ENCODE measurements at places on chromosomes 4 and X. TPM values are rescaled to one million over a fixed set of nuclear protein-coding genes. Genes with fewer than 3 reads are reported as not detected.

The RRH gene
- 0.24 TPM for total RNA-seq

The SOX3 gene
- not detected for total RNA-seq

DNA sequence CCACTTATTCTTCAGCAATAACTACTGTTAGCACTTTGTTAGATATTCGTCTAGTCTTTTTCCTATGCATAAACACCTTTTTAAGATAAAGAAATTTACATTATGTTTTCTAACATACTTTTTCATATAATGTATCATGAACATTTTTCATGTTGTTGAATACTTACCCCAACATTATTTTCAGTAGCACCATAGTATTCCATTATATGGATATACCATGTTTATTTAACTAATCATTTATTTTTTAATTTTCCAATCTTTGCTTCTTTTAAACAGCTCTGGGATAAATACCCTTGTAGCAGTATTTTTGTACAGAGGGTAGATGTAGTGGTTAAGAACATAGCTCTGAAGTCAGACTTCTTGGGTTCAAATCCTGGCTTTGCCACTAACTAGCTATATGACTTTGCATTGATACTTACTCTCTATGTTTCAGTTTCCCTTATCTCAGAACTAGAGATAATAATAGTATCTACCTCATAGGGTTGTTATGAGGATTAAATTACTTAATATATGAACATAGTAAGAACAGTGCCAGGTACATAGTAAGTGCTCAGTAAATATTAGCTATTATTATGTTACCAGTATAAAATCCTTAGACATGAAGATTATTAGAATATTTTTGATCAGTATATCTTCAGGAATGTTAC is 11.3 kb downstream of the EXOC1 start:
- no peak overlapping the region for H3K4me3 ChIP-seq
- peaks cover 23% of the 10 kb centered on the region for H3K4me1 ChIP-seq
- H3K27me3 ChIP-seq = no peaks in the 10 kb centered on the region

The ADH1B gene
- total RNA-seq = 312 TPM

GRCh38 chr4:80963051-80963450 is 67.5 kb upstream of the BMP3 start:
- H3K27me3 ChIP-seq = no peaks in the 10 kb centered on the region
- H3K4me3 ChIP-seq = no peak overlapping the region
- no peak overlapping the region for H3K27ac ChIP-seq
- DNase-seq = no peak
- no peaks in the 10 kb centered on the region for H3K4me1 ChIP-seq

DNA sequence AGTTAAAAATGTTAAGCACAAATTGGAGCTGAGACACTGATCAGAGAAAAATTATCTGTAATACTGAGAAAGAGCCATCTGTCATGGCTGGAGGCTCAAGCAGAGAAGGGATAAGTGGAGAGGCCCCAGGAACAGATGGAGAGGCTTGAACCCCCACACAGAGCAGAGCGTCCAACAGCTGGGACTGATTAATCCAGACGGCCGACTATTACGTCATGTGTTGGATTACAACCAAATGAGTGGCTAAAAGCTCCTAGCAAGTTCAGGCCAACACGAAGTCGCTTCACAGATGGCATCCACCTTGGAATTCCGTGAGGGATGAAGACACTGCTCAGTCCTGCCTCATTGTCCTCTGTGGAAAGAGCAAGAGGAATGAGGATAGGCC is 57.7 kb upstream of the ATXN3L start:
- no peaks in the 10 kb centered on the region for H3K27me3 ChIP-seq
- H3K27ac ChIP-seq = no peak overlapping the region
- no peaks in the 10 kb centered on the region for H3K36me3 ChIP-seq
- DNase-seq = peak; percentile 71
- no peak overlapping the region for H3K4me3 ChIP-seq
- no peaks in the 10 kb centered on the region for H3K4me1 ChIP-seq

DNA sequence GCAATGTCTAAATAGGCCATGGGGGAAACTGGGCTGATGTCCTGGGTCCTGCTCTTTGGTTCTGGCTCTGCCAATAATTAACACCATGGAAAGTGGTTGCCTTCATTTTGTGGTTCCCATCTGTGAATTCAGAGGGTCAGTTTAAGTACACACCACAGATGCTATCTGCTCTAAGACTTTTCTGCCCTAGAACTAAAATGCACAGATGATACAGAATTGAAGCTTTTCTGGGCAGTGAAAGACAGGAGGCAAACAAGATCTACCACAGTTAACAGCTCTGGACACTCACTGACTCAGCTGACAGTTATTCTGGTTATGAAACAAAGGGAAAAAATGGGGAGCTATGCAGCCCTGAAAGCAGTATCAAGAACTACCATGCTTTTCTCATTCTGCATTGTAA is 37.3 kb downstream of the APBB2 start:
- no peak overlapping the region for H3K4me3 ChIP-seq
- no peaks in the 10 kb centered on the region for H3K27me3 ChIP-seq
- H3K4me1 ChIP-seq = peaks cover 14% of the 10 kb centered on the region
- DNase-seq = no peak

DNA sequence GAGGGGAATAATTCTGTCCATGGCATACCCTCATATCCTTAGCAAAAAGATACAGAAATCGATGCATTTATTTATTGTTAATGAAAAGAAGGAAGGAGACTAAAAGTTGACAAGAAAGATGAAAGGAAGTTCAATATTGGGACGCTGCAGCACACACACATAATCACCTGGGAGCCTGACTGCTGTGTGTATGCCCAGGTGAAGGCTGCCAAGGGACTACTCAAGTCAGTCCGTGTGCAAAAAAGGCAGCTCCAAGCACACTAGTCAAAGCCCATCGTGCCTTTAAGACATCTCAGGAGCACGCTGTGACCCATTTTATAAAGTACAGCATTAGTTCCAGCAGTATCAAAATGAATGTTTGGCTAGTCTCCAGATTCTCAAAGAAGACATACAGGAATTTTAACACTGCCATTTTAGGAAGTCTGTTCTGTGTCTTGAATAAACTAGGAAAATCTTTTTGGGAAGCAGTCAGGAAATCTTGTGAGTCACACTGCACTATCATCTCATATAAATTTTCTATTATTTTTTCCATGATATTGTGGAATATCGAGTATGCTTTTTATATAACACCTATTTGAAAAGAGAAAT is 363.9 kb downstream of the GASK1B start:
- H3K27ac ChIP-seq = no peak overlapping the region
- no peaks in the 10 kb centered on the region for H3K27me3 ChIP-seq
- no peak overlapping the region for H3K4me3 ChIP-seq
- DNase-seq = no peak
- no peaks in the 10 kb centered on the region for H3K36me3 ChIP-seq

GRCh38 chr4:60868232-60868960 is 331.7 kb upstream of the ADGRL3 start:
- no peaks in the 10 kb centered on the region for H3K27me3 ChIP-seq
- H3K4me1 ChIP-seq = no peaks in the 10 kb centered on the region
- H3K36me3 ChIP-seq = no peaks in the 10 kb centered on the region
- DNase-seq = no peak

The SEPTIN11 gene
- 162 TPM for total RNA-seq

- H3K4me1 ChIP-seq = no peaks in the 10 kb centered on the region
- no peaks in the 10 kb centered on the region for H3K36me3 ChIP-seq
- no peak overlapping the region for H3K27ac ChIP-seq
Measured at GRCh38 chrX:149641835-149642234, 10.2 kb upstream of the TMEM185A start.

DNA sequence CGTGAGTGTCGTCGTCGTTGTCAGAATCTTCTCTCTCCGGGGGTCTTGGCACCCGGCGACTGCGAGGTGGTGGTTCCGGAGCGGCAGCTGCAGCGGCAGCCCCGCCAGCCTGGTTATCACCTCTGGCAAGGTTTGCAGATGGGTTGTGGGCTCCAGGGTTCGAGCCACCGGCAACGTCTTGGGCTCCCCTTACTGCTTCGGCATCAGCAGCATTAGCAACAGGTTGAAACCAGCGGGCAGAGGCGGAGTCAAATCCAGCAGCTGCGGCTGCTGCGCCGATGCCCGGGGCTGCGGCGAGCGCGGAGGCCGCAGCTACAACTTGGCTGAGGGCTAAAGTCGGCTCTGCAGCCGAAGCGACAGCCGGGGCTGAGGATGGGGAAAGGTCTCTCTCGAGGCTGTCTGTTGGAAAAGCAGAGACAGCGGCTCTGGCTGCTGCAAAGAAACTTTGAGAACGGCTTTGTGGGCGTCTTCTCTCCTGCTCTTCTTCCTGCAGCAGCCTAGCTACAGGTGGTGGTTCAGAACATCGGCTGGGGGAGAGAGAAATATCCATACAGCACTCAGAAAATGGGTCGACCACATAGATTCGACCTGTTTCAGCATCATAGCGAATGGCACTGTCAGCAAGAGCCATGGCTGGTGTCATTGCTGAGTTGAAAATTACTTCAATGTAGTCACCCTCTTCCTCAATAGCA is 3.6 kb downstream of the IRS4 start:
- H3K4me3 ChIP-seq = no peak overlapping the region
- no peak overlapping the region for H3K27ac ChIP-seq
- H3K27me3 ChIP-seq = peaks cover 79% of the 10 kb centered on the region
- no peaks in the 10 kb centered on the region for H3K4me1 ChIP-seq
- peak; percentile 17 for DNase-seq

DNA sequence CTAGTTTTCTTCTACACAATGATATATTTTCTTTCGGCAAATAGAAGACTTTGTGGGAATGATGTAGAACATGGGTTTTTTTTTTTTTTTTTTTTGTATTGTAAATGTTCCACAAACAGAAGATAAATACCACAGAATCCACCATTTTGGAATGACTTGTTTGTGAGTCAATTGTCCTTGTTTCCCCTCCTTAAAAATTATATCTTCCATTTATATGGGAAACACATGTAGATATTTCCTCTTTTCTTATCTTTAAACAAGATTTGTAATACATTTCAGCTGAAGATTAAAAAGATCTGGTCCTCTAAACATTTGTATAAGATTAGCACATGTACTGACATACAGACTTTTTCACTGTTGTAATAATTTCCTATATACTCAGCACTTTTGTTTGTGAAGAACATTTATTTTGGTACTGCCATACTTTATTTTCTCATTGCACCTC is 304.6 kb downstream of the SPRY1 start:
- no peaks in the 10 kb centered on the region for H3K36me3 ChIP-seq
- DNase-seq = no peak
- peak overlapping the region; percentile 68 for H3K27ac ChIP-seq
- H3K4me3 ChIP-seq = no peak overlapping the region
- H3K4me1 ChIP-seq = no peaks in the 10 kb centered on the region

The BEND2 gene
- total RNA-seq = not detected

DNA sequence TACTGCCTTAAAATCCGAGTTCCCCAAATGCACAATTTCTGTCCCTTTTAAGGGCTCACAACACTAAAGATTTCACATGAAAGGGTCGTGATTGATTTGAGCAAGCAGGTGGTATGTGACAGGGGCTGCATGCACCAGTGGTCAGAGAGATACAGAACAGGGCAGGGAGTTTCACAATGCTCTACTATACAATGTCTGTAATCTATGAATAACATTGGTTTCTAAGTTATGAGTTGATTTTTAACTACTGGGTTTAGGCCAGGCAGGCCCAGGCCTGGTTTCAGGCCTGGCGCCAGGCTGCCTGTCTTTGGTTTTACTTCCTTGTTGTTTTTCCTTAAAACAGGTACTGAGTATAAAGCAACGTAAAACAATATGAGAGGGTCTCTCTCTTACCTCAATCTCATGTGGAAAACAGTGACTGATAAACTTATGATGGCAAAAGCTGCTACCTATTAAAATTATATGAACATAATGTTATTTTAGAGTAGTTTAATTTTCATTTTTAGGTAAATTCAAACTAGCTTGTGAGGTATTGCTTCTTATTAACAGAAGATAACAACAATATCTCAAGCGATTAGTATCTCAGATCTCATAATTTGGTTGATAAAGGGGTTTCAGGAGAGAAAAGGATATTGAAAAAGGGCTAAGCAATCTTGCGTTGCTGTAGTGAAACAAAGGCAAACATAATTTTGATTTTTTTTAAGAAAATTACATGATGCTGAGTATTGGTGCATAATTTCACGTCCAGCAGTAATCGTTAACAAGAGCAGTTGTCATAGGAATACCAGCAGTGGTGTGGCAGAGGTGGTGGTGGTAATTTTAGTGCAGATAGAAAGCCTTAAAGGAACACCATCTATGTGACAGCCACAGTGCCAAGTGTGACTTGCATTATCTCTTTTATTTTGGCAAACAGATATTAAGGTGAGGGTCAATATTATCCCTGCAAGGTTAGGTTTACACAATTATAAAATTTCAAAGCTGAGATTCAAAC is 944.4 kb upstream of the GRID2 start:
- H3K4me3 ChIP-seq = no peak overlapping the region
- no peaks in the 10 kb centered on the region for H3K36me3 ChIP-seq
- H3K27ac ChIP-seq = no peak overlapping the region
- H3K27me3 ChIP-seq = no peaks in the 10 kb centered on the region

GRCh38 chr4:116016201-116016600 is 902.8 kb upstream of the NDST4 start:
- H3K4me1 ChIP-seq = no peaks in the 10 kb centered on the region
- H3K27ac ChIP-seq = no peak overlapping the region
- no peaks in the 10 kb centered on the region for H3K36me3 ChIP-seq
- H3K27me3 ChIP-seq = no peaks in the 10 kb centered on the region
- H3K4me3 ChIP-seq = no peak overlapping the region

Data from left lung (tissue), 14 donors.